NAMALWA (cell line): ENCODE measurements at places on chromosomes 6 and 20.

GRCh38 chr6:32868257-32868788 is 14.3 kb downstream of the PSMB9 start:
- DNase-seq: peak; percentile 93

DNA sequence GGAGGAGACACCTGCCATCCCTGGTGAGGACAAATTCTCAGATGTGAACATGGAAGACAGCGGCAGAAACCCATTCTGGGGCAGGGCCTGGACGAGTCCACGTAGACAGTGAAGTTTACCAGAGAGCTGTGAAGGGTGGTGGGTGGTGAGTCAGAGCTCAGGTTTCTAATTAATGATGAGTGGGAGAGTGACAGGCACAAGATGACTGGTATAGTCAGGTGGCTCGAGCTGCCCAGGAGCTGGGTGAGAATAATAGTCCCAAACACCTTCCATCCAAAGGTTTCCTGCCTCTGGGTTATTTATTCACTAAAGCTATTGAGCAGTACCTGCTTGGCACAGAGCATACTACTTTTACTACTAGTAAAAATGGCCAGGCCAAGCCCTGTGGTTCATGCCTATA is 6.0 kb downstream of the TLDC2 start:
- no peak for DNase-seq

- DNase-seq: no peak
Observed at GRCh38 chr6:110355022-110355421, 3.1 kb downstream of the METTL24 start.

GRCh38 chr6:139250296-139251044 is 41.3 kb downstream of the TXLNB start:
- peak; percentile 87 for DNase-seq

DNA sequence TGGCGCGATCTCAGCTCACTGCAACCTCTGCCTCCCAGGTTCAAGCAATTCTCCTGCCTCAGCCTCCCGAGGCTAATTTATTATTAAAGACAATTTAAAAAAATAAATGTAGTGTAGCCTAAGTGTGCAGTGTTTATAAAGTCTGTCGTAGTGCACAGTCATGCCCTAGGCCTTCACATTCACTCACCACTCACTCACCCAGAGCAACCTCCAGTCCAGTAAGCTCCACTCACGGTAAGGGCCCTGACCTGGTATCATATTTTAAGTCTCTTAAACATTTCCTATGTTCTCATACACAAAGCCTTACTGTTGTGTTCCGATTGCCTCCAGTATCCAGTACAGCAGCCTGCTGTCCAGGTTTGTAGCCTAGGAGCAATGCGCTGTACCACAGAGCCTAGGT is 168.2 kb upstream of the FOXQ1 start:
- no peak for DNase-seq

- DNase-seq: no peak
Observed at GRCh38 chr20:25720285-25720684, 23.6 kb upstream of the ZNF337 start.

DNA sequence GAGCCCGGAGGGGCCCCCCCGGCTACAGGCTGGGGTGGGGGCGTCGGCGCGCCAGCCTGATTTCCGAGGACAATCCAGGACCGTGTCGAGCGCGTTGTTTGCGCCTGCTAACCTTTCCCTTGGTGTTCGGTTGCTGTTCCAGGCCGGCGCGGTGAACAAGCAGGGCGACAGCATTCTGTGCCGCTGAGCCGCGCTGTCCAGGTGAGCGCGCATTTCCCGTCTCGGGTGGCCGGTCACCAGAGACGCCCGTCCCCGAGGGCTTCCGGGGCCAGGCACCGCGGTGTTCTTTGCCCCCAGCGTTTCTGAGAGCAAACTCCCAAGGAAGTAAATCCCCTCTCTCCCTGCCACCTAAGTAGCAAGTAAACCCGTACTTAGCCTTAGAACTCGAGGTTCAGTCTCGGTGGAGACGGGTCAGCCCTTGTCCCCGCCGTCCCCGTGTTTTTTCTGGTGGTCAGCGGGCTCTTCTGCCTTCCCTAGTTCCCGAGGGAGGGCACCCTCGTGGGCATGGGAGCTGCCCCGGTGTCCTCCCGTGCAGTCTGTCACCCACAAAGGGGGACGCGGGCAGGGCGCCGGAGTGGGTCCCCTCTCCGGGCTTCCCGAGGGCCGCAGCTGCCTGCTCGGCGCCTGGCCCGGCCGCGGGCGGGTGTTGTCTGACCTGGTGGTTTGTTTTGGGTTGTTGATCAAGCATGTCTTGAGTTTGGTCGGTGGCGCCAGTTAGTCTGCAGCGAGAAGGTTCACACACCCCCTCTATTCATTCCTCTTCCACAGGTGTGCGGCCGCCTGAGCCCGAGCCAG is 1.5 kb downstream of the ID4 start:
- DNase-seq: peak; percentile 80

- DNase-seq: peak; percentile 4
Observed at GRCh38 chr6:117776441-117776840, 101.2 kb downstream of the NUS1 start.

DNA sequence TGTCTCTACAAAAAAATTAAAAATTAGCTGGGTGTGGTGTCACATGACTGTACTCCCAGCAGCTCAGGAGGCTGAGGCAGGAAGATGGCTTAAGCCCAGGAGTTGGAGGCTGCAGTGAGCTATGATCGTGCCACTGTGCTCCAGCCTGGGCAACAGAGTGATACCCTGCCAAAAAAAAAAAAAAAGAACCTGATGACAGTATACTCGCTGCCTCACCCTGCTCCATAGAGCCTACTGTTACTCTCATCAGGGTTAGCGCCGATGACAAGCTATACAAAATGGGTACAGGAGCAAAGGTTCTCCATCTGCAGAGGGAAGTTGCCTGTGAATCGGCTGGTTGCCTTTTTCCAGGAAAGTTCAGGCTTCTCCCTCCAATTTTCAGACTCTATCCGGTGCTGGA is 53.4 kb downstream of the GMPR start:
- no peak for DNase-seq

GRCh38 chr20:49303065-49303552 is 25.3 kb upstream of the ZNFX1 start:
- no peak for DNase-seq

GRCh38 chr6:3428700-3429099 is 28.1 kb downstream of the SLC22A23 start:
- DNase-seq: no peak

DNA sequence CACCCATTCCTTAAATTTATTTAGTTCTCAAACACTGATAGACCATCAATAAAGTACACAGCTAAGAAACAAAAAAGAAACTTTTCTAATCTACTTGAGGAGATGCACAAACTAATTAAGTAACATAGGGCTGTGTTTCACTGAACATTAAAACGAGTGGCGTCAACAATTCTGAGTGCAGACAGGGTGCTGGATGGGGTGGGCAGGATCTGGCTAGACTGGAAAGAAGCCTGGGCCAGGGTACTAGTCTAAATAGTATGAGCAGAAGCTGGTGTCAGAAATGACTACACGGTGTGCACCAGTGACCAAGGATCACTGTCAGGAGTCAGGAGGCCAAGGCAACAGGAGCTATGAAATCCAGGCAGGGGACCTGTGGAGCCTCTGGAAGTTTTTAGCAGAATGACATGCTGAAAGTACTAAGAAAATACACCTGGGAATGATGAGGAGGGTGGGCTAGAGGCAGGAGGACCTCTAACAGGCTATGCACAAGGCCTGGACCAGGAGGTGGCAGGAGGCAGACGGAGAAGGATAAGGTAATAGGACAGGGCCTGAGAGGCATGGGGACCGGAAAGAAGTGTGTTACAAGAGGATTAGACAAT is 13.3 kb downstream of the ZBTB24 start:
- no peak for DNase-seq

GRCh38 chr20:32775336-32775991 is 13.3 kb downstream of the DNMT3B start:
- DNase-seq: no peak

DNA sequence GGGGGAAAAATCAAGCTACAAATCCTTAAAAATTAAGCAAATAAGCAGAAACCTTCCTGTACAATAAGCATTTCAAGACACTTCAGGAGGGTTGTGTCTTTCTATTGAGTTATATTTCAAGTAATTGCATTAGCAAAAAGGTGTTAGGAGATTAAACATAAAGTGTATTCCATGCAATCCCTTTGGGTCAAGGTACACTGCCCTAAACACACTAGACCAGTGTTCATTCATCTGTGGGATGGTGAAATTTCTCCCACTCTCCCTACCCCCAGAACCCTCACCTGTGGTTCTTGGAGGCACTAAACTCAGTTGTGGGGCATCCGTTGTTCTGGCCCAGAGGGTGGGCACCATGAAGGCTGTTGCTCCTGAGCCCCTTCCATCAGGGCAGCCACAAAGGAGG is 205.1 kb upstream of the SGK1 start:
- no peak for DNase-seq

DNA sequence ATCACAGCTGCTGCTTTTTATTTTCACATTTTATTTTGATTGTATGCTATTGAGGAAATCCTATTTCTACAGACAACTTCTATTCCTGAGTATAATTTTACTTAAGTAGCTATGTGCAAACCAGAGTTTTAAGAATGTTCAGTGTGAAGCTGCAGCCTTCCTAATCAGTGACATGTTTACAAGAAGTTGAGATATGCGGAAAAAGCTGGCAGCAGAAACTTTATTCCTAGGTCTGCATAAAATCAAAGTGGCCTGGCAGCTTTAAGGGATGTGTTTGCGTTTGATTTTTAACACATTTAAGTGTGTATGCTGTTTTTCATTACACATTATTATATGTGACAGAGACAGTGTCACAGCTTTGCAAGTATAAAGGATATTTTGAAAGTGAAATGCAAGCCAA is 26.3 kb downstream of the MAPK14 start:
- DNase-seq: no peak

- no peak for DNase-seq
Observed at GRCh38 chr6:28218312-28219248, 6.5 kb upstream of the ZSCAN9 start.

- DNase-seq: no peak
Observed at GRCh38 chr6:132995009-132995408, 180.6 kb downstream of the RPS12 start.

- no peak for DNase-seq
Observed at GRCh38 chr6:71466362-71466761, 177.8 kb downstream of the OGFRL1 start.

DNA sequence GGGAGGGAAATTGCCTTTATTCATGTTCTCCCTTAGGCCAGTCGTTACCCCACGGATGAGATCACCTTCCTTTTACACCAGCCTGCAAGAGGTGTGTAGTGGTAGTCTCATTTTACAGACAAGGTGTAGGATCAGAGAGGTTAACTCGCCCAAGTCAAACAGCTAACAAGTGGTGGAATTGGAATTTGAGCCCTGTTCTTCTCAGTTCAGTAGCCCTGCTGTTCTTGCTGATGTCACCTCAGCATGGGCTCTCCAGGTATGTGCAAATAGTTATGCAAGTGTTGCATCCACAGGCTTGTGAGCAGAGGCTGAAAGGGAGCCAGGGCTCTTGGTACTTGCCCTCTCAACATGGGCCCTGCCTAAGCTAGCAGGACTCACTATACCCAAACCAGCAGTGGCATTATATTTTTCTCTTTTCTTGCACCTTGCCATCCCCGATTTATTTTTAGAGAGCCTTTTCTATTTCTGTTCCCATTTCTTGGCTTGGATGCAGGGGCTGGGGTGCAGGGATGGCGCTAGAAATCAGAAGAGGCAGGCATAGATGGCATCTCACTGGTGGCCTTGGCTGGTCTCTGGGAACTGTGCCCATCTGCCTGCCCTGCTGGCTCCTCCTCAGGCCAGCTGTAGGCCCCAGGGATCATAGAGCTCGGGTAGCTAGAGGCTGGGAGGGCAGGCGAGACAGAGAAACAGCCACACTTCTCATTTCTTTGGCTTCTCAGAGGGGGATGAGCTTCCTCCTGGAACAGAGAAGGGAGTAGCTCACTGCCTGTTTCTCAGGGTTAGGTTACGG is 18.2 kb downstream of the PPARD start:
- DNase-seq: no peak

GRCh38 chr6:150692604-150693003 is 92.9 kb downstream of the PLEKHG1 start:
- no peak for DNase-seq

- DNase-seq: no peak
Observed at GRCh38 chr6:154537511-154538325, 27.2 kb upstream of the CNKSR3 start.

DNA sequence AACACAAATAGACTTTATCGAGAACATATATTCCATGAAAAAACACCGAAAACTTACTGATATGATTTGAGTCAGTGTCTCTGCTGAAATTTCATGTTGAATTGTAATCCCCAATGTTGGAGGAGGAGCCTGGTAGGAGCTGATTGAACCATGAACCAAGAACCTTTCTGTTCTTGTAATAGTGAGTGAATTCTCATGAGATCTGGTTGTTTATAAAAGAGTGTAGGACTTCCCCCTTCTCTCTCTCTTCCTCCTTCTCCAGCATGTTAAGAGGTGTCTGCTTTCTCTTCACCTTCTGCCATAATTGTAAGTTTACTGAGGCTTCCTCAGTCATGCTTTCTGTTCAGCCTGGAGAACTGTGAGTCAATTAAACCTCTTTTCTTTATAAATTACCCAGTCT is 1289.3 kb upstream of the CITED2 start:
- DNase-seq: no peak

DNA sequence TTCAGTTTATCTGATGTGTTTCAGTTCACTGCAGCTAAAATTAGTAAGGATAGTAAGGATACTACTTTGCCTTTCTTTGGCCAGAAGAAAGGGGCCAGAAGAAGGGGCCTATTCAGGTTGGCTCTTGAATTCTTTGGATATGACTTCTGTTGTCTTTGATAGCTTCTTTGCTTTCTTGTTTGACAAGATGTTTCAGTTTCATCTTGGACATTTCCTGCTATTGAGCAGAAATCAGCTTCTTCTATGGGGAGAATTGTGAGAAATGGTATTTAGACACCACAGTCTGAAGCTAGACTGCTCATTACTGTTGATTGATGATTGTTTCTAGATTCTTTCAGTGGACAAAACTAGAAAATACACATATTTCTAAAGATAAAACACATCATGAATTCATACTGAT is 23.2 kb downstream of the L3MBTL3 start:
- DNase-seq: no peak

- DNase-seq: no peak
Observed at GRCh38 chr20:39897058-39897457, 792.0 kb downstream of the MAFB start.

DNA sequence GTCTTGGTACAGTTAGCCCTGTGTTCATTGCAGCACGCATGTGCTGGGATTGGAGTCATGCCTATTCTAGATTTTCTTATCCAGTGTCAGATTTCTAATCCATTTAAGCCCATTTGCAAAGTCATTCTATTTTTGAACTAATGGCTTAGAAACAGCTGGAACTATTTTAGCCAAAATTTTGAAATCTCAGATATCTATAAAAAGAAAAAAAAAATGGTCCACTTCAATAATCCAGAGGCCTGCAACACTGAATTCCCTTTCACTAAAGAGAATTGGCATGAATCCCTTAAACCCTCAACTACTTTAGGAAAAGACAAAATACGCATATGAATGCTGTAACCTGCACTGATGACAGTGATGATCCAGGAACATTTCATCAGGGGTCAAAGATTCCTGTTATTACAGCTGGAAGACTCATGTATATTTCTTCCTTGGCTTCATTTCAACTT is 1.5 kb downstream of the COL21A1 start:
- no peak for DNase-seq

GRCh38 chr6:45741437-45742171 is 274.1 kb downstream of the CLIC5 start:
- peak; percentile 40 for DNase-seq
